H9 (cell line): ENCODE measurements at places on chromosomes 13 and 19.

GRCh38 chr19:4208385-4209094 lies 20.8 kb upstream of the EBI3 start:
- DNase-seq: peak; percentile 61

- DNase-seq: no peak
Observed at GRCh38 chr13:32887617-32888016, 128.6 kb upstream of the KL start.

DNA sequence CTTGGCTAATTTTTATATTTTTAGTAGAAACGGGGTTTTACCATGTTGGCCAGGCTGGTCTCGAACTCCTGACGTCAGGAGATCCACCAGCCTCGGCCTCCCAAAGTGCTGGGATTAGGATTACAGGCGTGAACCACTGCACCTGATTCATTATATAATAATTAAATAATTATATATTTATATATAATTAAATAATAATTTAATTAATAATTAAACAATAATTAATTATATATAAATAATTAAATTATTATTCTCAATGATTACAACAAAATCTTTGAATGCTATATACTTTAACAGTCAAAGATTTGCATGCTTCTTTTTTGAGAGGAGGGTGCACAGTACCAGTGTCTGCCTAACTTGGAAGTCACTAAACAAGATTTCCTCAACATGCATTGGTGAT lies 872.3 kb downstream of the EFNB2 start:
- no peak for DNase-seq

DNA sequence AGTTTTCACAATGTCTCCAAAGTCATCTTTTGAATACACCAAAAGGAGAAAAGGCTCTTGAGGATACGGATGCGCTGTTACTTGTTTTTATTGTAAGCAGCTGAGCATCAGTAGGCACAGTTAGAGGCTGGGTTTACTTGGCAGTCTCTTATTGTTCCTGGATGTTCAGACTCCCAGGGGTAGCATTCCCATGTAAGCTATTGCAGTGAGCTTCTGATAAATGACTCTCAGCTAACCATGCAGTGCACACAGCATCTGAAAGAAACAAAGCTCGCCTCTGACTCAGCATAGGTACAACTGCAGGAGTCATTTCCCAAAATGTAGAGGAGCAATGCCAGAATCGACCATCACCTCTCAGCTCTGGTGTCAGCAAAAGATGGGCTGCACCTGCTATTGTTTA lies 84.8 kb downstream of the DCT start:
- DNase-seq: no peak

DNA sequence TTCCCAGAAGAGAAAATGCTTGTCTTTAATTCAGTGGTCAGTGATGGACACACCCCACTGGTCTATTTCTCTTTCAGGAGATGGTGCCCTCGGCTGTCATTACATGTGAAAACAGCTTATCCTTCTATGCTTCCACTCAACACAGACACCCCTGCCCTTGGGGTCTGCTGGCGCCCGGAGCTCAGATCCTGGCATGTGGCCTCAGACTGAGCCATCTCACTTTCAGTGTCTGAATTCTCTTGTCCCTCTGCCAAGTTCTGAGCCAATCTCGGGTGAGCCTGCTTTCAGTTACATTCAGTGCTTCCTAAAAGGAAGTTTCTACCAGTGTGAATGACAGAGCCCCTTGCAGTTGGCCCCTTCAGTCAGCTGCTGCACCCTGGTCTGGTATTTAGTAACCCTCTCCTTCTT lies 293.6 kb downstream of the DNAJC15 start:
- DNase-seq: no peak

DNA sequence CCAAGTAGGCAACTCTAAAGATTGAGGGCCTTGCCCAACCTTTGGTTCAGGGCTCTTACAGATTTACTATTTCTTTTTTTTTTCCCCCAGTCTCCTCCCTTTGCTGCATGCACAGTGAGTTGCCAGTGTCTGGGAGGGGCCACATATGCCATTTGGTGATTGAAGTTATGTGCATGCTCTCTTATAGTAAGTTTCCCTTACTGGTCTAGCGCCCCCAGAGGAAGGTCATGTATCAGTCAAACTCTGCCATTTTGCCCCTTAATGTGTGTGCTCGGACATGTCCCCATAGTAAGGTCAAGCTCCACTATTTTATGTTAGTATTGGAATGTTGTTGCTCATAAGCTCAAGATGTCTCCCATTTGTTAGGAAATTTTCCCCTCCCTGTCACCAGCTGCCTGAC lies 1138.0 kb upstream of the SLC10A2 start:
- no peak for DNase-seq

- no peak for DNase-seq
Observed at GRCh38 chr13:25440061-25440460, 68.3 kb downstream of the ATP8A2 start.

- no peak for DNase-seq
Observed at GRCh38 chr19:18153556-18154134, 682 bp downstream of the PIK3R2 start.

DNA sequence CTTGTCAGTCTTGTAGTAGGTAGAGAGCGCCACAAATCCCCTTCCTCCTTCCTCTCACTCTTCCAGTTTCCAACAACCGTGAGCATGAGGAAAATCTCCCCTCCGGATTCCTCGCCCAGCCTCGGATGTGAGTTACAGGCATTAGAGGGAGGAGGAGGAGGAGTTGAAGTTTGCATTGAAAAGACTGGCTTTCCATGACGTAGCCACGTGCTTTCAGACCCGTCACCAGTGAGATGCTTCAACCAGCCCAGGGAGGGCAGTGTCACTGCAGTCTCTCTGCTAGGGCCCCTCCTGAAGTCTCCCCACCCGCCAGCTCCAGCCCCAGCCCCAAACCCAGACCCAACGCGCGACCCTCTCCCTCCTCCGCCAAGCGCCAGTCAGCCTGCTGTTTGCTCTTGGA lies 442 bp upstream of the FGF14 start:
- DNase-seq: peak; percentile 92

- no peak for DNase-seq
Observed at GRCh38 chr19:38702278-38702677, 42.0 kb downstream of the CAPN12 start.

- DNase-seq: no peak
Observed at GRCh38 chr13:85631801-85632200, 167.4 kb downstream of the SLITRK6 start.

DNA sequence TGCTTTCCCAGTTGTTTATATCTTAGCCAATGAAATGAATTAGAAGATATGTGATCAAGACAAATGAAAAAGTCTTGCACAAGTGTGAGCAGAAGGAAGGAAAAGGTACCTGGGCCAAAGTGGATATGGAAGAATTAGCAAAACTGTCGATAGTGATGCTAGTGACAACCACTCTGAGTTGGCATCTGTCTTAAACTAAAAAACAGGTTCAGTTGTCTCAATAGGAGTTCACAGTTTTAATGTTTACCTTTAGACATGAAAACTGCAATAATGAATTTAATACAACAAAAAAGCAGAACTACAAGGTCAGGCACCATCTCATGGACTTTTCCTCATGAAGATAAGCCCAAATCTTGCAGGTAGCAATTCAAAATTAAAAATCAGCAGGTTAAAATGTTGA lies 688.5 kb downstream of the EFNB2 start:
- DNase-seq: no peak

GRCh38 chr13:32659736-32660135 lies 73.5 kb downstream of the PDS5B start:
- DNase-seq: no peak

- DNase-seq: no peak
Observed at GRCh38 chr19:30338878-30339623, 33.1 kb upstream of the ZNF536 start.

GRCh38 chr13:51599444-51600176 lies 15.3 kb downstream of the WDFY2 start:
- DNase-seq: no peak

- no peak for DNase-seq
Observed at GRCh38 chr19:2455851-2456570, 748 bp downstream of the LMNB2 start.

- no peak for DNase-seq
Observed at GRCh38 chr13:23392313-23392712, 41.2 kb downstream of the SACS start.

GRCh38 chr13:107941345-107942029 lies 273.8 kb downstream of the LIG4 start:
- no peak for DNase-seq

- no peak for DNase-seq
Observed at GRCh38 chr19:38028913-38029510, 122.0 kb downstream of the SIPA1L3 start.

DNA sequence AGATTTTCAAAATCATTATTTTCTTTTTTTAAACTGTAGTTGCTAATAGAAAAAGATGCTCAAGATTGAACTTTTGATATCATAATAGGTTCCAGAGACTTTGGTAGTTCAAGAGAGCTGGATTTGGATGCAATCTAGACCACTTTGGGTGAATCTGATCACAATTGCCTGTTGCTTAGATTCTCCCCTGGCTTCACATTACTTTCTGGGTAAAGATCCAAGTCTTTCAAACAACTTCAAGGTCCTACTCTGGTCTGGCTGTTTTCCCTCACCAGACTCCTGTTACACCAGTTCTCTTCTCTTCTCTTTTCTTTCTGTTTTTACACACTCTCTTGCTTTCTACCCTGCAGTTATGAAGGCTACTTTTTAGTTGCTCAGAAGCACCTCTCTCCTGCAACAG lies 7.4 kb upstream of the SPRY2 start:
- no peak for DNase-seq

DNA sequence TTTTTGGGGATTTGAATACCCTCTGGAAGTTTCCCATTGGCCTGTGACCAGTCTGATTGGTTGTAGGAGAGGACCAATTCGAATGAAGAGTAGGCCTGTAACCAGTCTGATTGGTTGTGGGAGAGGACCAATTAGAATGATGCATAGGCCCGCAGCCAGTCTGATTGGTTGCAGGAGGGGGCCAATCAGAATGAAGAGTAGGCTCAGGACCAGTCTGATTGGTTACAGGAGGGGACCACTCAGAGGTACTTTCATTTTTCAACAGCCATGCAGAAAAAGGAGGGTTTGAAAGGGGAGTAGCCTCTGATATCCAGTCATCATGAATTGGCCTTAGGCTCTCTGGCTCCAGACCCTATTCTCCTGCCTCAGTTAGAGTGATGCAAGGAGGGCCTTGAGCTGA lies 30.4 kb upstream of the SLC1A5 start:
- DNase-seq: peak; percentile 43

- DNase-seq: no peak
Observed at GRCh38 chr13:113952983-113953520, 20.8 kb downstream of the C13orf46 start.

DNA sequence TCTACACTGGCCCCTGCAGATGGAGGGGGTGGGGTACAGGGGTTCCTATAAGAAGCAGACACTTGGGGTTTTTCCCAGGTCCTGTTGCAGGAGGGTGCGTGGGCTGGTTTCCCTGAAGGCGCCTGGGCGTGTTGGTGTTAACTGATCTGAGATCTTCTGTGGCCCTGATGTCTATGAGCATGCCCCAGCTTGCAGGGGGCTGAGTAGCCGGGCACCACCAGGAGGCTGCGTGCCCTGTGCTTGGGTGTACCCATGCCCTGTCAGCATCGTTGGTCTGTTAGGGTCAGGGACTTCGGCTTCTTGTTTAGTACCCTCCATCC lies 45.3 kb downstream of the CAPN12 start:
- DNase-seq: no peak

GRCh38 chr19:7917267-7918061 lies 2.7 kb upstream of the SNAPC2 start:
- DNase-seq: peak; percentile 71

DNA sequence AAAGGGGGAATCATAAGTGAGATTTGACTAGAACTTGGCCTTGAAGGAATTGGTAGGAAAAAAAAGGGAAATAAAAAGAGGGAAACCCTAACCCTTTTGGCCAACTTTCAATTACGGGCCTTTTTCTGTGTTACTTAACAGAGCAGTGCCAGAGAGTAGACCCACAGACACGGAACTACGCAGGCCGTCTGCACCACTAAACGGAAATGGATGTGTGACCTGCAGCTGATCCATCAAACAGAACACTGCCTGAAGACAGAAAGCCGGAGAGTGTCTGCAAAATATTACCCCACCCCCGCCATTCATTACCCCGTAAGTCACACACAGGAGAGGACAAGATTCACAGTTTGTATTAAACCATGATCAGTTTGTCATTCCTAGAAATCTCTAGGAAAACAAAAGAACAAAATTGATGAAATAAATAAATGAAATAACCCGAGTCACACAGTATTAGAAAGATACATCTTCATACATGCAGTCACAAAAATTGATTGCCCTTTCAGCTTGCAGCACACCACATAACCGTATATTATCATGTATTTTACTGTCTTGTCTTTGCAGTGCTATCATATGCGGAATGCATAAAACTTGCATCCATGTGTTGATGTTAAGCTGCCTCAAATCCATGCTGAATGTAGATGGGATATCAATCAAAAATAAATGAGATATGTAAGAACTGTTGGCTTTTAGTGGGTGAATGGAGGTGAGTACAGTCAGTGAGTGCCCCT lies 424.7 kb downstream of the IRS2 start:
- no peak for DNase-seq

DNA sequence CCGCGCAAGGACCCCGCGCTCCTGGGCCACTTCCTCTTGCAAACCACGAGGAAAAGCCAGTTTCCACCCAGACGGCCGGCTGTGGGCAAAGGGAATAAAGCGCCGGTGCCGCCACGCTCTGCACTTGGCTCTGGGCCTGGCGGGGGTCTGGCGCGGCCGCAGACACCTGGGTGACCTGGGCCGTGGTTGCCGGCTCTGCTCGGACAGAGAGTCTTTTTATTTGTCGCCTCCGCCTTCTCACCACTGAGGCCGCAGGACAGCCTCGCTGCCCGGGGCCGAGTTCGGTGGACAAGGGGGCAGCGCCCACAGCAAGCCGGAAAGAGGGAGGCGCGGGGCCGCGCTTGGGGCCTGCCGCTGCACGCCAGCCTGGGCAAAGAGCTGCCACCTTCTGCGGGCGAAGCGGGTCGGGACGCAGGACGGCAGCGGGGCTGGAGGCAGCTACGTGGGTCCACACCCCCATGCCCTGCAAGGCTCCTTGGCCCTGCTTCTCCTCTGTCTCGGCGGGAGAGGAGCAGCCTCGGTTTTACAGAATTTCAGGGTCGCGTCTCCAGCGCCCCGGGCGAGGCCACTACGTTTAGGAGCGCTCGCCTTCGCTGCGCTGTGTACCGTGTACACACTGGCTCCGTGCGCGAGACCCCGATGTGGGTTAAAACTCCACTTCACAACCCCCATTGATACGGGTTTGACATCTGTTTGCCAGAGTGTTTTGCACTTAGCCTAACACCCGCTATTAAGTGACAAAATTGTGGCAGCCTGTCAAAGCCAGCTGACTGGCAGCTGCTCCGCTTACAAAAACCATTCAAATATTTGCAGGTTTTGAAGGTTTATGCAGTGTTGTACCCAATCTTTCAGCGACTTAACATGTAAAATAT lies 13.0 kb upstream of the SOX1 start:
- DNase-seq: no peak

DNA sequence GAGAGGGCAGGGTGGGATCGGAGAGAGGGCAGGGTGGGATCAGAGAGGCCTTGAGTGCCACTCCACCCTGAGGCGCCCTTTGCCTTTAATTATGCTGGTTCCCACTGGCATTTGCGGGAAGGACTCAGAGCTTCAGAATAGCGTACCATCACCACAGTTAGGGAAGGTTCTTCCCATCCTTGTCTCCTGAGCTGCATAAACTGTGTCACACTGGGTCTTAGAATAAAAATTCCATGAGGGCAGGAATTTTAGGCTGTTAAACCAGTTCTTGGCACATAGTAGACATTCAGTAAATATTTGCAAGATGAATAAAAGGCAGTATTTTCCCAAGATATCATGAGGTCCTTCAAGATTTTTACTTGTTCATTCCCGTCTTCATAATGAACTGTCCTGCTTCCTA lies 24.4 kb downstream of the PPP2R1A start:
- no peak for DNase-seq

- DNase-seq: no peak
Observed at GRCh38 chr13:19860884-19861655, 2.4 kb downstream of the ZMYM5 start.
